ENCODE measurements at places on chromosomes 3 and 15. TPM values are rescaled to one million over a fixed set of nuclear protein-coding genes. Genes with fewer than 3 reads are reported as not detected.

SMCO1 gene
- total RNA-seq: not detected

SLC22A13 gene
- 0.46 TPM for total RNA-seq

SYNM gene
- total RNA-seq: 4.1 TPM

PRSS50 gene
- 0.34 TPM for total RNA-seq

TMIE gene
- total RNA-seq: 1.6 TPM

SLC28A1 gene
- total RNA-seq: not detected

IGSF10 gene
- 1.8 TPM for total RNA-seq

CXCR6 gene
- total RNA-seq: 35.3 TPM

CEP19 gene
- total RNA-seq: 3.4 TPM

CASR gene
- total RNA-seq: 4.3 TPM
